ENCODE measurements at places on chromosomes 12 and 14. TPM values are rescaled to one million over a fixed set of nuclear protein-coding genes. Genes with fewer than 3 reads are reported as not detected.

DNA sequence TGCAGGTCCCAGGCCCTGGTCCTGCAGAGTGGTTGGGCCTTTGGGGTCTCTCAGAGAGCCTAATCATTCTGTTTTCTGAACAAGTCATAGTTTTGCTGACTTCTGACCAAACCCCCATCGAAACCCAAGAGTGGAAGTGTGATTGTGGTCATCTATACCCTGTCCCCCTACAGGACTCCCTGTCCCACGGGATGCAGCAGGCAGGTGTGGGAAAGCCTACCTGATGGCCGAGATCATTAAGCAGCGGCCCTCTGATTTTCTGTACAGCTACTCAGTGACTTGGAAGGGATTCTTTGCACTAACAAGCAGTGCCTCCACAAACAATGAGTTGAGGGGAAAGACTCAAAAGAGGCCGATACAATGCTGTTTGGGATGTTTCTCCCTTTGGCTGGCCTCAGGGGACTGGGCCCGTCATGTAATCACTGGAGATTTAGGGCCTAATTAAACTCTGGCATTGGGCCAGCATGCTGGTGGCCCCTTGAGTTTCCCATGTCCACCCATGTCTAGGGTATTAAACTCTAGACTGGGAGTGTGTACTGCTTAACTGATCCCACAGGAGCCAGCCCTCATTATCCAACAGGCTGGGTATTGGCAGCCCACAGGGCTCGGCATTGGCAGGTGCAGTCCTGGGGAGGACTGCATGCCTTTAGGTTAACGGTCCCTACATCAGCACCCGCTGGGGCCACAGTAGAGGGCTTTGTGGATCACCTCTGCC is 192.8 kb downstream of the ZFP36L1 start:
- H3K27ac ChIP-seq, result no peak overlapping the region
- no peak overlapping the region for H3K4me3 ChIP-seq
- no peaks in the 10 kb centered on the region for H3K27me3 ChIP-seq
- H3K36me3 ChIP-seq, result no peaks in the 10 kb centered on the region
- no peak for DNase-seq

DNA sequence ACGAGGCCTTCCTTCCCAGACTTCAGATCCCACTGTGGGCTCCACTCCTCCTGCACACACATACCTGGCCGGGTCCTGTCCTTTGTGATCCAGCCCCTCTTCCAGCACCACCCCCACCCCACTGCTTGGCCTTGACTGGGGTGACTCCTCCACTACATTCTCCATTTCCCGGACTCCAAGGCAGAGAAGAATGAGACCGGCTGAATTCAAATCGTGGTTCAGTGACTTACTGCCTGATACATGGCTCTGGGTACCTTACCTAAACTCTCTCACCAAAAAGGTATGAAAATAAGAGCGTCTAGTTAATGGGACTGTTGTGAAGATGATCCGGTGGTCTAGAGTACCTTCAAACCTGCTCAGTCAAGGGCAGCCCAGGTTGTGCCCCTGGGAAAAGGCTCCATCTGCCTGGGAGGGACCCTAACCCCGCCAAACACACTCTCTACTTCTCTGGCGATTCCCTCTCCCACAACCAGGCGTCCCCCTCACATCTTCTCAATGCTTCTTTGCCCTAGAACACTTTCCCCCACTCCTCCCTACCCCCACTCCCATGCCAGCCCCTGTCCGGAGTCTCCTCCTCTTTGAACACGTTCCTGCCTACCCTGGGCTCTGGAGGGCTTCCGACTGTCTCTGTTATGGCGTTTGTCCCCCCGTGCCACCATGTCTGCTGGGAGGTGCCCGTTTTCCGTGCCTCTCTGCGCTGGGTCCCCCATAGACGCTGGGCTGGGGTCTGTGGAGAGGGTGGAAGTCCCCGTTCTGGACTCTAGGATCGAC is 1.5 kb upstream of the ZBTB42 start:
- H3K27me3 ChIP-seq, result peaks cover 10% of the 10 kb centered on the region
- H3K4me3 ChIP-seq, result peak overlapping the region; percentile 61
- H3K4me1 ChIP-seq, result peaks cover 19% of the 10 kb centered on the region
- DNase-seq, result no peak

GRCh38 chr14:37118673-37119366 is 53.6 kb downstream of the SLC25A21 start:
- H3K4me3 ChIP-seq, result no peak overlapping the region
- H3K27ac ChIP-seq, result no peak overlapping the region
- no peaks in the 10 kb centered on the region for H3K36me3 ChIP-seq
- DNase-seq, result no peak

DNA sequence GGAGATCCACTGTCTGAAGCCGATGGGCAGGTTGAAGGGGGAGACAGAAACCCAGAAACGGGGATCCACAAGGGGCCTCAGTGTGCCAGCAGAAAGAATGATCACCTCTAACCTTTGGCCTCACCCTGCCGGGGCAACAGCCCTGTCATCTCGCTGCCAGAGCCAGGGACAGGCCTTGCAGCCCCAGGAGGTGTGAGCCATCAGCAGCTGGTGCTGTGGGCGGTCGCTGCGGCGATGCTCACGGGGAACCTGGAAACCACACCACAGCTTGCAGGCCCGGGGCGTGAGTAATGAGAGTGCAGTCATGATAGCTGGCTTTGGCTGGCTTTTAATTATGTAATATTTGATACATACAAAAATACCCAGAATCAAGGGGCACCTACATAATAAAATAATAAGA is 4.7 kb upstream of the TTC7B start:
- H3K36me3 ChIP-seq, result peaks cover 3% of the 10 kb centered on the region
- DNase-seq, result peak; percentile 51
- H3K27me3 ChIP-seq, result peaks cover 22% of the 10 kb centered on the region
- peaks cover 10% of the 10 kb centered on the region for H3K4me1 ChIP-seq
- H3K4me3 ChIP-seq, result no peak overlapping the region

DNA sequence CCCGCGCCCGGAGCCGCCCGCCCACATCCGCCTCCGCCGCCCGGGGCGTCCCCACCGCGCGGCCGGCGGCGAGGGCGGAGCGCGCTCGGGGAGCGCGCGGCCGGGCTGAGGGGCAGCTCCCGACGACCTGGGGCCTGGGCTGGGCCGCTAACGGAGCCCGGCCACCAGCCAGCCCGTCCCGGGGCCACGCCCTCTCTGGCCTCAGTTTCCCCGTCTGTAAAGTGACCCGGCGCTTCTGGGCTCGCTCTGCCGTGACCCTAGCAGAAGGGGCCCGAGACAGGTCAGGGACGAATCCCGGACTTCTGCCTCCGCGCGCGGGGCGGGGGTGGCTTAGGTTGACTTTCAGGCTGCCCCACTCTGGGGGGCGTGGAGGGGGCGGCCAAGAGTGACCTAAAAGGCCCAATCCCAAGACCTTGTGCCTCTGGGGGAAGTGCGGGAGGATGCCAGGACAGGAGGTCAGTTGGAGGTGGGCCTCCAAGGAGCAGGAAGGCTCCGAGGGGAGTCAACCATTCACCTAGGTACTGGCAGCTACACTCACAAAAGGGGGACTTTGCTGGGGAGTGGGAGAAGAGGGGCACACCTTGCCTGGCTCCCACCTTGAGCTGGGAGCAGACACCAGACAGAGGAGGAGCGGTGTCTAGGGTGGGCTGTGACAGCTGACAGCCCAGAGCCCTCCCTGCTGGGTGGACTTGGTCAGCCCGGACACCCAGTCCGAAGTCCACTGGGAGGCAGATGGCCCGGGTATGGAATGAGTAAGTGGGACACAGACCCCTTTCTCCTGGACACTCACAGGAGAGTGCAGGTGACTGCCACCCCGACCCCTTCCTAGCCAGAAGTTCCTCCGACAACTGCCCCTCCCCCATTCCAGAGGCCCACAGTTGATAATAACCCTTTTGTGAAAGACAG is 486 bp upstream of the AKT1 start:
- peak overlapping the region; percentile 58 for H3K27ac ChIP-seq
- peak overlapping the region; percentile 75 for H3K4me3 ChIP-seq
- H3K4me1 ChIP-seq, result peaks cover 30% of the 10 kb centered on the region

Gene TOMM20L
- not detected for total RNA-seq

- H3K4me3 ChIP-seq, result peak overlapping the region; percentile 94
- peak; percentile 21 for DNase-seq
- H3K36me3 ChIP-seq, result peaks cover 41% of the 10 kb centered on the region
- peaks cover 64% of the 10 kb centered on the region for H3K4me1 ChIP-seq
- H3K27ac ChIP-seq, result peak overlapping the region; percentile 99
- no peaks in the 10 kb centered on the region for H3K27me3 ChIP-seq
These were observed 842 bp downstream of the OAS2 start for GRCh38 chr12:112979041-112979680.

Gene LBHD2
- not detected for total RNA-seq

GRCh38 chr12:110117956-110118685 is 6.0 kb upstream of the IFT81 start:
- no peak overlapping the region for H3K27ac ChIP-seq
- no peaks in the 10 kb centered on the region for H3K36me3 ChIP-seq
- no peaks in the 10 kb centered on the region for H3K4me1 ChIP-seq
- no peak overlapping the region for H3K4me3 ChIP-seq

Gene PRR4
- 3.6 TPM for total RNA-seq

Gene STAB2
- not detected for total RNA-seq

Gene SP1
- 66.0 TPM for total RNA-seq

Gene TAS2R42
- not detected for total RNA-seq

DNA sequence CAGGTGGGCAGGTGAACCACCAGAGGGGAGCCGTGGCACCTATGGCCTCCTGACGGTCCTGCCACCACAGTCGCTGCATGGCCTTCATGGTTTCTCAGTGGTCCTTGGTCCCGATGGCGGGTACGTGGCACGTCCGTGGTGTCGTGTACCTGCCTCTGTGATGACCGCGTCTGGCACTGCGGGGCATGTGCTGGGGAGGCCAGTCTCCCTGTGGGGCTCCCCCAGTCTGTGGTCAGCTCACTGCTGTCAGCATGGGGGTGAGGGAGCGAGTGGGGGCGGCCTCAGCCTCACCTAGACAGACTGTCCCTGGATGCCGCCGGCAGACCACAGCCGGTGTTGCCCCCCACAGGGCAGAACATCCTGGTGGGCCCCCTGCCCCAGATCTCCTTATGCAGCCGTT is 267.2 kb downstream of the SEC23A start:
- no peaks in the 10 kb centered on the region for H3K4me1 ChIP-seq
- H3K36me3 ChIP-seq, result no peaks in the 10 kb centered on the region
- no peak overlapping the region for H3K4me3 ChIP-seq
- no peak overlapping the region for H3K27ac ChIP-seq
- no peak for DNase-seq
- no peaks in the 10 kb centered on the region for H3K27me3 ChIP-seq

DNA sequence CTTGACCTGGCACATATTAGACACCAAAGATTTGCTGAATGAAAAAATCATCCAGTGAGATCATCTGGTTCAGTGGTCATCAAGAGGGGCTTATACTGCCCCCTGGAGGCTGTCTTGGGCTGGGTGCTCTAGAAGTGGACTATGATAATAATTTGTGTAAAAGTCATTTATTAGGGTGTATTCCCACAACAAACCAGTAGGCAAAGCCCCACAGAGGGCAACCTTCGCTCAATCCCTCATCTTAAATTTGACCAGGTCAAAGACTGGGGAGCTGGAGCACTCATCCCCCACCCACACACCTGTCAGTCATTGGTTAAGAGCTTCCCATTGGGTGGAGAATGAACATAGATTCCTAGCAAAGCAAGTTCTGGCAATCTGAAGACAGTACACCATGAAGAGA is 20.0 kb upstream of the FICD start:
- peaks cover 16% of the 10 kb centered on the region for H3K27me3 ChIP-seq
- no peaks in the 10 kb centered on the region for H3K4me1 ChIP-seq
- H3K36me3 ChIP-seq, result no peaks in the 10 kb centered on the region
- no peak overlapping the region for H3K27ac ChIP-seq
- no peak overlapping the region for H3K4me3 ChIP-seq

Gene PLEKHD1
- total RNA-seq, result not detected

GRCh38 chr14:70004791-70005190 is 125.6 kb downstream of the SMOC1 start:
- peaks cover 1% of the 10 kb centered on the region for H3K27me3 ChIP-seq
- peaks cover 5% of the 10 kb centered on the region for H3K4me1 ChIP-seq
- no peaks in the 10 kb centered on the region for H3K36me3 ChIP-seq
- DNase-seq, result no peak
- H3K4me3 ChIP-seq, result no peak overlapping the region

Gene MIA2
- 23.8 TPM for total RNA-seq

Gene TRAFD1
- 46.7 TPM for total RNA-seq

DNA sequence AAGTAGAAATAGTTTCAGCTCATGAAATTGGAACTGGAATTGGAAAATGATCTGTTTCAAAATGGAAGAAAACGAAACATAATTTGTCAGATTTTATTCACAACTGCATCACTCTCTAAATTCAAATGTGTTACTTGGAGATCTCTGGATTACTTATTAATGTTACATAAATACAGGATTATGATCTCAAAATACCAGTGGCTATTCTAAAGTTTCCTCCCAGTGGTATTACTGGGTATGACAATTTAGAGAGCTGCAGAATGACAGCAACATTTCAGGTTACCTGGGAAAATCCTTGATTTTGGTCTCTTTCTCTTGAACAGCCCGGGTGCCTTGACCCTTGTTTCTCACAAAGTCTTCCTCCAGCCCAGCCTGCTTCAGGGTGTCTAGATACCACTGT is 14.2 kb downstream of the FAM161B start:
- no peaks in the 10 kb centered on the region for H3K27me3 ChIP-seq
- H3K27ac ChIP-seq, result no peak overlapping the region
- H3K4me3 ChIP-seq, result no peak overlapping the region
- no peak for DNase-seq
- peaks cover 6% of the 10 kb centered on the region for H3K4me1 ChIP-seq
- peaks cover 25% of the 10 kb centered on the region for H3K36me3 ChIP-seq

Gene C12orf54
- not detected for total RNA-seq

DNA sequence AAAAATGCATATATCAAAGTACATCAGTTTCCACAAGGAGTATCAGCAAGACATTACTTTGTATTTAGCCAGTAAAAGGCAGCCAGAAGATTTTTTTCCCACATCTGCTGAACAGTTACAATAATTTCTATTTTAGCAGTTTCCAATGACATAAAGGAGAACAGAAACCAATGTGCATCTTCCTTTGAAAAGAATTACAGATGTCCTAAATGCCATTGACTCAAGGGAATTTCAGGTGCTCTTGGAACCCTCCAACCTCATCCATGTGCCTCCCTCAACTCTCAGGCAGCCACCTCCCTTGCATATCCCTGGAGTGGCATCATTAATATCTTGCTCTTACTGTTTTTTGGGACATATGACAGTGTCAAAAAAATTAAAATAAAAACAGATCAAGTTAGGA is 62.2 kb upstream of the ST8SIA1 start:
- no peak for DNase-seq
- H3K27me3 ChIP-seq, result no peaks in the 10 kb centered on the region
- H3K27ac ChIP-seq, result peak overlapping the region; percentile 76
- H3K4me1 ChIP-seq, result peaks cover 27% of the 10 kb centered on the region
- peak overlapping the region; percentile 9 for H3K4me3 ChIP-seq

Gene RFX4
- total RNA-seq, result not detected

DNA sequence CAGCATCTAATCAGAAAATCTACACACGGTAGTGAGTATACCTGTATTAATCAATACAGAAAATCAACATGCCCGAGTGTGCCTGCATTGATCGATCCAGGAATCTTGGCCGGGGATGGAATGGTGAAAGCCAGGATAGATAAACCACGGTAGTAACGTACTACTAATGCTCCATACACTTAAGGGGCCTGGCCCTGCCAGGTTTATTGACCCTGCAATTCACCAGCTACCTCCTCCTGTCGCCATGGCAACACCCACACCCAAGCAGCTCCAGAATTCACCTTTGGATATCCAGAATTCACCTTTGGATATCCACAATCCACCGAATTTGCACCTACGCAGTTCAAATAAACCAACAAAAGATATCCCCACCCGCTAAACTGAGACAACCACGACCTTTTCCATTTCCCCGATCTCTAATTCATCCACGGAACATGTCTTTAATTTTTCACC is 14.8 kb upstream of the CALM1 start:
- peaks cover 1% of the 10 kb centered on the region for H3K27me3 ChIP-seq
- H3K4me1 ChIP-seq, result no peaks in the 10 kb centered on the region
- DNase-seq, result no peak
- H3K27ac ChIP-seq, result no peak overlapping the region
- no peak overlapping the region for H3K4me3 ChIP-seq
- H3K36me3 ChIP-seq, result no peaks in the 10 kb centered on the region
